ENCODE measurements at places on chromosomes 12 and 14.

- DNase-seq = no peak
Observed at GRCh38 chr12:83477696-83478095, 791.0 kb downstream of the TMTC2 start.

- peak; percentile 97 for DNase-seq
Observed at GRCh38 chr14:76640923-76641395, 120.3 kb upstream of the VASH1 start.

GRCh38 chr12:89230376-89231315 is 121.7 kb downstream of the DUSP6 start:
- peak; percentile 12 for DNase-seq

GRCh38 chr12:106672314-106673025 is 89.7 kb downstream of the RFX4 start:
- DNase-seq = no peak

- DNase-seq = no peak
Observed at GRCh38 chr12:53579545-53579955, 46.6 kb downstream of the ATF7 start.

DNA sequence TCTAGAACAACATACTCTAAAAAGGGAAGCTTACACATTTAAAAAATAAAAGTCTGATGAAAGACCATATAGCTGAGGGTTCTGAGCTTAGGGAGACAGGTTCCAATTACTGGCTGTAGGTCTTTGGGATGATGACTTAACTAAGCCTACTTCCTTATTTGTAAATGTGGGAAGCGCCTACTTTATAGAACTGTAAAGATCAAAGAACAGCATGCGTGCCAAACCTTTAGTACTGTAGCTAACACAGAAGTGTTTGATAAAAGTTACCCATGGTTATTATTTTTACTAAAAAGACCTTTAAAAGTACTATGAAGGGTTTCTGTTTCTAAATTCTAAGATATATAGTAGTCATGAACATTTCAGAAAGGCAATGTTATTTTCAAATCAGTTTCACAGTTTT is 35.7 kb downstream of the STK38L start:
- DNase-seq = no peak

DNA sequence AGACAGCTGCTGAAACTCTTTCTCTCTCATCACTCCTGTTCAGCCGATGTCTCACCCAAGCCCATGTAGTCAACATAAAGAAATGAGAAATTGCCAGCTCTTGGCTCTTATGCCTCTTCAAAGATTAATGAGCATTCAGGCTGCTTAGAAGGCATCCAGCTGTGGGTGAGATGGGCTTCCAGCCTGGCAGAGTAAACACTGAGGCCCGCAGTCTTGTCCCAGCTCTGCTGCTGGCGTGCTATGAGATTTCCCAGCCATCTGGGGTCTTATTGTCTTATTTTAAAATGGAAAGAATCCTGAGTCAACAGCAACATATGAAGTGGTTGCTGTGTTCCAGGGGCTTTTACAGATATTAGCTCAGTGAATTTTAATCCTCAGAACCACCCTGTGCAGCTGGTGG is 12.6 kb downstream of the RXYLT1 start:
- DNase-seq = peak; percentile 14

GRCh38 chr14:74476107-74476506 is 17.0 kb downstream of the NPC2 start:
- DNase-seq = no peak

- DNase-seq = no peak
Observed at GRCh38 chr12:21942377-21942703, 1.1 kb upstream of the ABCC9 start.

DNA sequence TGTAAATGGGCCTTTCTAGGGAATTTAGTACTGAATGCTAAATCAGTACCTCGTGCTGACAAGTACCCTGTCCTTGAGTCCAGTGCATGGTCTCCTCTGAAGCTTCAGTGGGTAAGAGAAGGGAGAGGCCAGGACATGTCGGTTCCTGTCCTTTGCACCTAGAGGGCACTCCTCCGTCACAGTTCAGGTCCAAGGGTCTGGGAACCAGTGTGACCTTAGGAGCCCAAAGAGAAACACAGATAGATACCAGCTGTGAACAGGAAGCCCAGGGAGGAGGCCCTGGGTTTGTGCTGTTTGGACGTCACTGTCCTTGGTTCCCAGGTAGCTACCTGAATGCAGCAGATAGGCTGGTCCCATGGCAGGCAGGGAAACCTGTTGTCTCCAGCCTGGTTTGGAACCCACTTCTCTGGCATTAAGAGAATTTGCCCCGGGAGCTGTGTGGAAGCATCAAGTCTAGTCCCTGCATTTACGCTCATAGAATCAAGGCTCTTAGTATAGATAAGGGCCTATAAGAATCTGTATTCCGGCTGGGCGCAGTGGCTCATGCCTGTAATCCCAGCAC is 3.9 kb upstream of the FGF23 start:
- no peak for DNase-seq

DNA sequence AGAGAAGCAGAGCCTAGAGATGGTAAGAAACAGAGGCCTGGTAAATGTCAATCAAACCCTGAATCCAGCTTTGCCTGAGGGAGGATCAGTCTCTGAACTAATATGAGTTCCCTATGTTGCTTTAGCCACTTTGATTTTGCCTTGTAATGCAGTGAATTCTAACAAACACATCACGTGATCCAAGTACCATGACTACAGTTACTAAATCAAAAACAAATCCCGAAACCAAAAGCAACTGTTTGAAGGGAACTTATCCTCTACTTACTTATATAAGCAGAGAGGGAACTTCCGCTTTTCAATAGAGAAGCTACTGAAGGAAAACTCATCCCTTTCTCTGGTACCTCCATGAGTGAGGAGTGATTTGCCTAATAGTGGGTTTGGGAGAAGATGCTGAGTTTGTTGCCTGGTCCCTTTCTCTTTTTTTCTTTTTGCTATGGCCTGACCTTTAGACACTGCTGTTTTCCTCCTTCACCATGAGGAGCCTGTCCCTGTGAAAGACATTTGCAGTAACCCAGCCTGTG is 7.7 kb upstream of the PPTC7 start:
- DNase-seq = no peak

- no peak for DNase-seq
Observed at GRCh38 chr12:18640321-18640955, 97.4 kb downstream of the PLCZ1 start.

DNA sequence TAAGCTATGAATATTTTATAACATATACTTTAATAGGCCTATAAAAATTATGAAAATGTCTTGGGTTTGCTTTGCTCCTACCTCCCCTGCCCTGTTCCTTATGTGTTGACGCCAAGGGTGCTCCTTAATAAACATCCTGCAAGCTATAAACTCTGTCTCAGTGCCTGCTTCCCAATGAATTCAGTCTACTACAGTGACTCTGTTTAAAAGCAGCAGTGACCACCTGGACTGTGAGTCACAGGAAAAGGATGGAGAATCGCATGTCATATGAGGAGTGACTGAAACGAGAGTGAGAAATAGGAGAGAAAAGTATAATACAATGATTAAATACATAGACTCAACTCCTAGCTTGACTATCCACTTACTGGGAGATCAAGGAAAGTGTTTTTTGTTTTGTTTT is 41.1 kb upstream of the CFAP54 start:
- DNase-seq = no peak

GRCh38 chr12:20155374-20155773 is 213.0 kb upstream of the PDE3A start:
- no peak for DNase-seq

- DNase-seq = no peak
Observed at GRCh38 chr14:103136388-103137271, 13.4 kb downstream of the TNFAIP2 start.

DNA sequence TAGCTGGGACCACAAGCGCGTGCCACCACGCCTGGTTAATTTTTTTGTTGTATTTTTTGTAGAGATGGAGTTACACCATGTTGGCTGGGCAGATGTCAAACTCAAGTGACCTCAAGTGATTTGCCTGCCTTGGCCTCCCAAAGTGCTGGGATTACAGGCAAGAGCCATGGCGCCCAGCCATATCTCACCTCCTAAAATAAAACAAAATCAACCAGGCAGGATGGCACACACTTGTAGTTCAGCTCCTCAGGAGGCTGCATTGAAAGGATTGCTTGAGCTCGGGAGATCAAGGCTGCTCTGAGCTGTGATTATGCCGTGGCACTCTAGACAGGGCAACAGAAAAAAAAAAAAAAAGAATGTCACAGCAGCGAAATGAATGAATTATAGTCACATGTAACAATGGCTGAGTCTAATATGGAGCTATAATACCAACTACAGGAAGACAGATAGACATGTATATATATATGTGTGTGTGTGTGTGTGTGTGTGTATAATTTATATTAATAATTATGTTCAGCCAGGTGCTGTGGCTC is 19.3 kb upstream of the TMEM120B start:
- no peak for DNase-seq

GRCh38 chr14:103284574-103285467 is 49.2 kb upstream of the EIF5 start:
- no peak for DNase-seq

DNA sequence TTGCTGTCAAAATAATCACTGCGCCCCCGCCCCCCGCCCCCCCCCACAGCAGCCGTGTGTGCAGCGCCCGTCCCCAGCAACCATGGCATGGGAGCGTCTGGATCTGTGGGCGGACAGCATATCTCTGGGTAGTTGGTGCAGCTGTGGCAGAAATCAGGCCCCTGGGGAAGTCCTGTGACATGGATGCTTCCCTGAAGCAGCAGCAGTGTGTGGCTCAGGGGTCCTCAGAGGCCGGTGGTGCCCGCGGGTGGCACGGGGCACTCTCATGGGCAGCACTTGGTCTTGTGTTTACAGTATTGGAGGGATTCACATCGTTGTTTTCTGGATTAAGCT is 19.2 kb downstream of the XRCC3 start:
- no peak for DNase-seq

DNA sequence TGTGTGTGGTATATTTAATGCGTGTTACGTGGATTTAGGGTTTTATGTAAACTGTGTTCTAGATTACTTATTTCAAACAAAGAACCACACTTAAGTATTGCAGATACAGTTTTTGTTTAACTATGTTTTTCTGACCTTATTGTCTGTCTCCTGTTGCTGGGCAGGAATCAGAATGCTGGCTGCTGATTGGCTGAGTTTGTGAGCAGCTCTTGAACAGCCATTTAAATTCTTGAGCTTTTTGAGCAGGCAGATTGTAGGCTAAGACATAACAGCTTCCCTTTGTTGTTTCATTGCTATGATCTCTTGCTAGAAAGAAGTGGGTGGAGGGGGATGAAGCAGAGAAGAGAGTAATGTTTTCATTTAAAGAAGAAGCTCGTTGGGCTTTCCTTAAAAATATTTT is 52.2 kb downstream of the ATF7IP start:
- no peak for DNase-seq

- no peak for DNase-seq
Observed at GRCh38 chr14:75769047-75769685, 108.1 kb downstream of the TTLL5 start.

DNA sequence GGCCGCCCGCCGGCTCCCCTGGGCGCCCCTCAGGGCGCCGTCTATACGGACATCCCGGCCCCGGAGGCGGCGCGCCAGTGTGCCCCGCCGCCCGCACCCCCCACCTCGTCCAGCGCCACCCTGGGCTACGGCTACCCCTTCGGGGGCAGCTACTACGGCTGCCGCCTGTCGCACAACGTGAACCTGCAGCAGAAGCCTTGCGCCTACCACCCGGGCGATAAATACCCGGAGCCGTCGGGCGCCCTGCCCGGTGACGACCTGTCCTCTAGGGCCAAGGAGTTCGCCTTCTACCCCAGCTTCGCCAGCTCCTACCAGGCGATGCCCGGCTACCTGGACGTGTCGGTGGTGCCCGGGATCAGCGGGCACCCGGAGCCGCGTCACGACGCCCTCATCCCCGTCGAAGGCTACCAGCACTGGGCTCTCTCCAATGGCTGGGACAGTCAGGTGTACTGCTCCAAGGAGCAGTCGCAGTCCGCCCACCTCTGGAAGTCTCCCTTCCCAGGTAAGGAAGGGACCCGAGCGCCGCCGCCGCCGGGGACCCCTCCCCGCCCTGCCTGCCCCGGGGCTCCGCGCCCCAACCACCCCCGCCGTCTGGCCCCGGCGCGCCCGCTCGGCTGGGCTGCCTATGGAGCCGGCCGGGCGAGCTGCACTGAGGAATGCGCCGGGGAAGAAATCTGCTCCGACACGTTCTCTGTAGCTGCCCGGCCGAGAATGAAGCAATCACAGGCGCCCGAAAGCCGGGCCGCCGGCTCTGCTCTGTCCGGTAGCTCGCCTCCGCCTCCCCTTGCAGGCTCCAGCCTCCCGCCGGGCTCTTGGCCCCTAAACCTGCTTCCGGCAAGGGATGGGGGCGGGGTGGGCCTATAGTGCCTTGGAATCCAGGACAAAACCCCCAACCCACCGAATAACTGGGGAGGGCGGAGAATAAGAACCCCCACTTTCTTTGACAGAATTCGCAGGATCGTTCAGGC is 794 bp downstream of the HOXC13 start:
- DNase-seq = no peak

DNA sequence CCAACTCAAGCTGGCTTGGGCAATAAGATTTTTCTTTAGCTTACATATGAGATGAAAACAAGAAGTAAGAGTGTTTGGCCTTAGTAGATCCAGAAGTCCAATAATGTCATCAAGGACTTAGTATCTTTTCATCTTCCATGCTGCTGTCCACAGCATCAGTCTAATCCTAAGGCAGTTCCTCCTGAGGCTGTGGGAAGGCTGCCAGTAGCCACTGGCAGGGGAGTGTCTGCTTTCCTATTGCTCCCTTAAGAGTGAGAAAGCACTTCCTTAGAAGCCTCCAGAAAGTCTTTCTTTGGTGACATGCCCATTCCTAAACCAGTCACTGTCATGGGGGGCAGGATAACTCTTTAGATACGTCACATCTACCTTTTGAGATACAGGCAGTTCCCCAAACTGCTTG is 317.7 kb downstream of the BMP4 start:
- DNase-seq = no peak

GRCh38 chr12:132924356-132924755 is 31.8 kb downstream of the ZNF605 start:
- DNase-seq = no peak

GRCh38 chr14:22820731-22821130 is 5.5 kb upstream of the SLC7A7 start:
- no peak for DNase-seq

DNA sequence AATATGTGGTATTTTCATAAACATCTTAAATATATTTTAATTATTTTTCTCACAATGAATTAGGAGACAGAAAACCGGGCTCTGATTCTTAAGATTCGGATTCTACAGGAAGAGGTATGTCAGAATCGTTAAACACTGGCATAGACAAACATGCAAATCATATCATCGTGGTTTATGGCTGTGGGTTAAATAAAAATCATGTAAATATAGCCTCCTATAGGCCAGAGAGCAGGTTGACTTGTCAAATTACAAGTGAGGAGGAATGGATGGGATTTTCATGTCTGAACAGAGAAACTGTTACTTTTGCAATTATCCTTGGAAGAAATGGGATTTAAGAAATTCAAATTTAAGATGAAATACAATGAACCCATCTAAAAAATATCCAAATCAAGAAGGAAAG is 74.9 kb upstream of the BCAT1 start:
- DNase-seq = no peak

- no peak for DNase-seq
Observed at GRCh38 chr14:21063479-21063878, 5.9 kb downstream of the RNASE8 start.

- no peak for DNase-seq
Observed at GRCh38 chr12:123270214-123271000, 1.2 kb downstream of the CDK2AP1 start.

- no peak for DNase-seq
Observed at GRCh38 chr14:101173698-101174521, 270.4 kb upstream of the RTL1 start.

GRCh38 chr14:58584383-58584782 is 53.4 kb upstream of the DACT1 start:
- no peak for DNase-seq

- no peak for DNase-seq
Observed at GRCh38 chr14:84042992-84043391, 1487.0 kb upstream of the FLRT2 start.

All from SHP77 treated with DMSO at 0.1 percent for 48 hours (cell line).